ENCODE measurements at places on chromosomes 12 and 14.

GRCh38 chr14:99245564-99246511, 26.2 kb downstream of the BCL11B start:
- no peak for DNase-seq

- no peak for DNase-seq
Observed at GRCh38 chr14:89085231-89085731, 260.8 kb downstream of the TTC8 start.

- DNase-seq = no peak
Observed at GRCh38 chr12:56954057-56954957, 3.1 kb downstream of the RDH16 start.

GRCh38 chr12:69821456-69822159, 3.4 kb upstream of the MYRFL start:
- no peak for DNase-seq

DNA sequence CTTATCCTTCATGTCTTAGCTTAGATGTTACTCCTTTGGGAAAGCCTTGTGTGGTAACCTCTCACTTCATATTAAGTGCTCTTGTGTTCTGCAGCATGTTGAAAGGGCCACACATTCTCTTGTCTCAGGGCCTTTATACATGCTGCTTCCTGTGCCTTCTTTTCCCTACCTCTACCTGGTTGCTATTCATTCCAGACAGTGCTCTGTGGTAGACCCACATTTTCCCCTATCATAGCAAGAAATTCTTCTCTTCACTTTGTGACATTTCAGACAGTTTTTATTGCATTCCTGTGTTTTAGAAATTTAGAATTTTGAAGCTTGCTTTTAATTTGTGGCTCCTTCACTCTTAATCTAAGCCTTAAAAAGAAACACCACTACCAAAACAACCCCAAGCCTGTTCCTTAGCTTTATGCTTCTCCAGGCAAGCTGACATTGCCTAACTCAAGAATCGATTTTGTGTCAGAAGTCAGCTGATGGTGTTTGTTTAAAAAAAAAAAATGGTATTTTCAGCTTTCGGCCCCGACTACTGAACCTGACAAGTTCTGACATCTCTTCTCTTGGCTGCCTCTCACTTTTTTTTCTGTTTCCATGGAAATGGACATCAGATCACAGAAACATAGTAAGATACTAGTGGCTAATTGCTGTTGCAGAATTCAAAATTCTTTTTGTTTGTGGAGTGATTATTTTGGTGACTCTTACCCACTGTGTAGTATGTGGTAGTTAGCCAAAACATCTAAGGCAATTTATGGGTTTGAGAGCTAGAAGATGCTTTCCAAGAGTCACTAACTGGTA, 156.3 kb downstream of the NUBPL start:
- DNase-seq = no peak

- no peak for DNase-seq
Observed at GRCh38 chr12:108306506-108306905, 32.6 kb downstream of the CMKLR1 start.

DNA sequence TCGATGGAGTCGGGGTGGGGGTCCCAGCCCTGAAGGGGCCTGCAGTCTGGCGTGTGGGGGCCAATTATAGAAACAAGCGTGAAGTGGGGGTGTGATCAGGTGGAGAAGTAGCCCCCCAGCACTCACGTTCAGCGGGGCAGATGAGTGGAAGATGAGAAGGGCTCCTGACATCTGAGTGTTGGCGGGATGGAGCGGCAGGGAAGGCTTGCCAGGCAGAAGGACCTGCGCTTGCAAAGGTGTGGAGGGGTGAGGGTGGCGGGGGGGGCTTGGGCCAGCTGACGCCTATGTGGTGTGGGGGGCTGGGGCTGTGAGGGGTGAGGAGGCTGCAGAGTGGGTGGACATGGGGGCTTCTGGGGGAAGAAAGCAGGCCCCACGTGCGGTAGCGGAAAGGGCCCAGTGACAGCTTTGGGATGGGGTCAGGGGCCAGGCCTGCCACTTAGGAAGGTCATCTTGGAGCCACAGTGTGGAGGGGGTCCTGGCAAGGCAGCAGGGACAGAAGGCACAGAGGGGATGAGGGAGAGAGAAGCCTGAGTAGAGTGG, 22.2 kb upstream of the BEGAIN start:
- no peak for DNase-seq

GRCh38 chr12:50988871-50989270, 36.5 kb downstream of the HIGD1C start:
- no peak for DNase-seq

GRCh38 chr12:79885911-79886490, 48.9 kb downstream of the PPP1R12A start:
- no peak for DNase-seq

- DNase-seq = no peak
Observed at GRCh38 chr14:96574633-96575632, 72.8 kb downstream of the PAPOLA start.

- DNase-seq = no peak
Observed at GRCh38 chr12:119340578-119340977, 6.0 kb downstream of the CCDC60 start.

GRCh38 chr12:2205996-2206395, 153.2 kb downstream of the CACNA1C start:
- no peak for DNase-seq

- DNase-seq = no peak
Observed at GRCh38 chr14:51095854-51096823, 1.2 kb upstream of the TRIM9 start.

DNA sequence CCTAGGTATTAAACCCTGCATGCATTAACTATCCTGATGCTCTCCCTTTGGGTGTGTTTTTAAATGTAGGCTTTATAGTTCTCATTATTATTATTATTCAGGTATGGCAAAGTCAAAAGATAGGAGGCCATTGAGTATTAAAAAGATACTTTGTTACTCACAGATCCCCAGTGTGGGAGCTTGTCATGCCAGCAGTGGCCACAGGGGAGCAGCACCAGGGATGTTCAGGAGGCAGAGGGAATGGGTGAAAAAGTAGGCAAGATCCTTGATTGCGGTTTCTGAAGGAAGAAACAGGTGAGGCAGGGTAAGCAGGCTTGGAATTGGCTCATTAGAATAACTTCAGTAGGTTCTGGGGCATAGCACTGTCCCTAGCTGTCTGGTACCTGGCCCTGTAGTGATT, 382.2 kb downstream of the MED13L start:
- DNase-seq = no peak

- no peak for DNase-seq
Observed at GRCh38 chr12:131610181-131610580, 100.7 kb upstream of the SFSWAP start.

GRCh38 chr12:124688356-124688992, 121.1 kb upstream of the NCOR2 start:
- no peak for DNase-seq

- no peak for DNase-seq
Observed at GRCh38 chr12:3272958-3273357, 195.8 kb downstream of the TSPAN9 start.

GRCh38 chr14:32224737-32225377, 21.8 kb upstream of the RNU6-8 start:
- DNase-seq = no peak

- DNase-seq = no peak
Observed at GRCh38 chr12:118350908-118351559, 21.7 kb downstream of the TAOK3 start.

DNA sequence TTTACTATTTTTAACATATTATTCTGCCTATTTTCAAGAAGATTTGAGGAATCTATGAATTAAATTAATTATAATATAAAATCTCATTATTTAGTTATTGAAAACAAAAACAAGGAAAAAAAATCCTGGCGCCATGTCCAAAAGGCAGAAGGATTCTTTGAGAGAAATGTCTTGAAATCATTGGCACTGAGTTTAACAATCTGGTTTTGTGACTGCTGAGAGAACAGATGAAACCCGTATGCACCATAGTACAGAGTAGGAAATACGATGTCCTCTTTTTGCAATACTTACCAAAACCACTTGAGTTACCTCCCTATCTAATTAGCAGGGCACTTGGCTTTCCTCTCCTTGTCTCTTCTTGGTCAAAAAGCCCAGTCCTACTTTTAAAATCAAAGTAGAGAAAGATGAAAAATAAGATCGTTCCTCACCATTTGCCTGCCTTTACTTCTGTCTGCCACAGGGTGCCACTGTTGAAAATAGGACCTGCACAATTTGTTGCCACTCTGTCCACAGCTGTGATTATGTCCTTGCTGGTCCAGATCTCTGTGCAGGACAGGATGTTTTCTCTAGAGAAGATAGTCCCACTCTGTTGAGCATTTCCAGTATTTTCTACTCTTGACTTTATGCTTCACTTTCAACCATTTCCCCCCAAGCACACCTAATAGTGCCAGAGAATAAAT, 179.7 kb downstream of the PDZRN4 start:
- no peak for DNase-seq

DNA sequence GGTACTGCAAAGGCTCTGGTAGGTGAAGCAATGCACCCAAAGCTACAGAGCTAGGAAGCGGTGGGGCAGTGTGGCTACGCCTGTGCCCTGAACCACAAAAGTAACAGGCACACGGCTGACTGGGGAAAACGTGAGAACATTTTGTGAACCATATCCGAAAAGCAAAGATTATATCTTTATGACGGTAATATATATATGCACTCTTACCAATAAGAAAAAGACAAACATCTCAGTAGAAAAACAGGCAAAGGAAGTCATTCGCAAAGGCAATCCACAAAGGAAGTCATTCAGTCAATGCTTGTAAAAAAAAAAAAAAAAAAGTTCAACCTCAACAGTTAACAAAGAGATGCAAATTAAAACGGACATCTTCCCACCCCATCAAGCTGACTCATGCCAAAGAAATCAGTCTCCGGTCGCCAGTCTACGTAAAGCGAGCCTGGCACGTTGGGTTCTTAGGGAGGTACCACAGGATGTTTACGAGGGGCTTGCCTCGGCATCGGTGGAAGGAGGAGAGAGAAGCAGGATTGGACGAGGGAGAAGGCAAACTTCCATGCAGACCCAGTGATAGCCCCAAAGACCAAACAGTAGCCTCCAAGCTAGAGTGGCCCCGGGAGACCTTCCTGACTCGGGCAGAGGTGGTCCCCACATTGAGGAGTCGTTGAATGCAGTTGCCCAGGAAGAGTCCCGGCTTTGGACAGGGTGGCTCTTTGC, 39.4 kb upstream of the PPP2R5C start:
- peak; percentile 70 for DNase-seq

GRCh38 chr12:96456265-96456974, 33.0 kb upstream of the CFAP54 start:
- DNase-seq = no peak

DNA sequence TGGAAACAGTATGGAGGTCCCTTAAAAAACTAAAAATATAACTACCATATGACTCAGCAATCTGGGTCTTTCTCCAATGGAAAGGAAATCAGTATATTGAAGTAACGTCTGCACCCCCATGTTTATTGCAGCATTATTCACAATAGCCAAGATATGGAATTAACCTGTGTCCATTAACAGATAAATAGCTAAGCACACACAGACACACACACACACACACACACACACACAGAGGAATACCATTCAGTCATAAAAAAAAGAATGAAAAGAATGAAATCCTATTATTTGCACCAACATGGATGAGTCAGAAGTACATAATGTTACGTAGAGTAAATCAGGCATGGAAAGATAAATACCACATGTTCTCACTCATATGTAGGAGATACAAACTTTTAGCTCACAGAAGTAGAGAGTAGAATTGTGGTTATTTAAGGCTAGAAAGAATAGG, 4.7 kb downstream of the KLRK1 start:
- no peak for DNase-seq

Data from activated CD8-positive, alpha-beta memory T cell treated with anti-CD3 and anti-CD28 coated beads for 1 hour (primary cell).